ENCODE measurements at places on chromosomes 2 and 18.

DNA sequence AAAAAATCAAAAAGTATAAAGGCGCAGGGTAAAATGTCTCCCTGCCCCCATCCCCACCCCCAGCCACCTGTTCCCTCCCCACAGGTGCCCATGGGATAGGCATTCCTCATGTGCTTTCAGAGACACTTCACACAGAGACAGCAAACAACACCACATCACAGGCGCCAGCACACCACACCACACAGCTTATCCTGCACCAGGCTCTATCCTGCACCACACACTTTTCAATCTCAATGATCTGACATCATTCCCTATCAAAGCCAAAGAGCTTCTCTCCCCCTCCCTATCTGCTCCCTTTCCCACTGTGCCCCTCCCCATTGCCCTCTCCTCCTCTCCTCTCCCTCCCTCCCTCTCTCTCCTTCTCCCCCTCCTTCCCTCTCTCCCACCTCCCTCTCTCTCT is 15.5 kb downstream of the FAM178B start:
- DNase-seq = no peak

DNA sequence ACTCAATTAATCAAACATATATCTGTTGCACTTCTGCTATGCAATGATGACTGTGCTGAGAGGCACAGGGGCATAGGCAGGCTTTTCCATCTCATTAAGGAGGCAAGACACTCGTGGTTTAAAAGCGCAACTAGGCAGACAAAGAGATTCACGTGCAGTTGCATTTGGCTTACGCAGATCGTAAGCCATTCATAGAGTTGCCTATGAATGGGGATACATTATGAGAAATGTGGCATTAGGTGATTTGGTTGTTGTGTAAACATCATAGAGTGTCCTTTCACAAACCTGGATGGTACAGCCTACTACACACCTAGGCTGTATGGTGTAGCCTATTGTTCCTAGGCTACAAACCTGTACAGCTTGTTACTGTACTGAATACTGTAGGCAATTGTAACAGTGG is 284.7 kb downstream of the DCC start:
- no peak for DNase-seq

DNA sequence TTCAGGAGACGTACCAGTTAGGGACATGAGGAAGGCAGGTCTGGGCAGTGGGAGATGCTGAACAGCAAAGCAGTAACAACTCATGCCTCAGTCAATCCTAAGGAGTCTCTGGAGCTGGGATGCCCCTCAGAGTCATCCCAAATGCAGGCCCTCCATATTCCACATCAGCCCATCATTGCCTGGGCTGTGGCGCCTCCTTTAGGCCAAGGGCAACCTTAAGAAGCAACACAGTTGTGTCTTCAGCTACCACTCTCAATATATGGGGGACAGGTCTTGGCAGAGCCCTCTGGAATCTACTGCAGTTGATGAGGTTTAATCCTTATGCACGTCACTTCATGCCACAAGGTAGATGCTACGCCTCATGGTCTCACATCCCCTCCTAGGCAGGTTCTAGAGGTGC is 682.0 kb upstream of the RAB6C start:
- no peak for DNase-seq

- no peak for DNase-seq
These were observed 388.3 kb downstream of the CTNNA2 start for GRCh38 chr2:79901161-79901560.

GRCh38 chr2:128941751-128942150 is 623.1 kb upstream of the HS6ST1 start:
- DNase-seq = no peak

DNA sequence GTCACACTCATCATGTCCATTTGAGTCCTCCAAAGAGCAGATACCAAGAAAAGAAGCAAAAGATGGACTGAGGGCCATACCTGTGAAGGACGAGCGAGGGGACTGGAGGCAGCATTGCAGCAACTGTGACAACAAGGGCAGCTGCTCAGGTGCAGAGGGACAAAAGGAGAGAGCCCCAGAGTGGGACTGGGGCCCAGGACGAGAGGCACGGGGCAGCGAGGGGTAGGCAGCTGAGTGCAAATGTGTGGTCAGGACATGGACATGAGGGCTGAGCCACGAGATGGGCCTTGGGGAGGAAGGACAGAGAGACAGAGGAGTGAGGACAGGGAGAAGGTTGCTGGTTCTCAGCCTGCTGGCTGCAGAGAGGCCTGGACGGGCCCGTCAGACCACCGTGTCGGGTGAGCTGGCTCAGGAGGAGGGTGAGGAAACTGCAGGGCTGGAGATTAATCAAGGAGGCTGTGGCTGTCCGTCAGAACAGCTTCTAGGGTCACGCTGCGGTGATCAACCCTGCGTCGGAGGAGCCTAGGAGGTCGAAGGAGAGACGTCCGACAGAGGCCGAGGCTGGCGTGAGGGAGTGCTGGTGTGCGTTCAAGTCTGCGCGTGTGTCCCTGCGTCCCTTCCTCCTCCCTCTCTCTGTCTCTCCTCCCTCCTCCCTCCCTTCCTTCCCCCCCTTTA is 206.8 kb upstream of the HDAC4 start:
- DNase-seq = no peak

GRCh38 chr18:9638886-9639285 is 24.5 kb upstream of the PPP4R1 start:
- DNase-seq = no peak

DNA sequence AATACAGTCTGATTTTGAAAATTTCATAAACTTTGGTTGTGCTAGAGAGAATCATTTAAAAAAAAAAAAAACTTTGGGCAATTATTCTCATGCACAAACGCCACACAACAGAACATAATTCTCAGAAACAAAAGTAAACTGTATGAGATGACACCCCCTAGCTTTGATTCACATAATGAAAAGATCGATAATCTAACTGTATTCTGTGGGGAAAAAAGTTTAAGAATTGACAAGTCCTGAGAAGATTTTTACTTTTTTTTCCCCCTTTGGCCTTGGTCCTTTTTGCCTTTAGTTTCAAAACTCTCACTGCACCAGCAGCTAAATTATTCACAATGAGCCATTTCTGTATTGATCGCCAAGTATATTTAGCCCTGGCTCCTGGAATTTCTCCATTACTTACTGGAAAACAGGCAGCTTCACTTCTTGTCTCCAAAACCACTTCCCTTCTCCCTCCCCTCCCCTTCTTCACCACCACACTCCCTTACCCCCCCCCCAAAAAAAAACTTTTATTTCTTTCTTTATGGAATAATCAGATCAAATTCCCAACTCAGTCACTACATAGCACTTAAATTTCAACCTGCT is 2.0 kb downstream of the IKZF2 start:
- no peak for DNase-seq

GRCh38 chr2:105397953-105398335 is 907 bp downstream of the FHL2 start:
- DNase-seq = no peak

- no peak for DNase-seq
These were observed 25.2 kb upstream of the FAM117B start for GRCh38 chr2:202609381-202610145.

DNA sequence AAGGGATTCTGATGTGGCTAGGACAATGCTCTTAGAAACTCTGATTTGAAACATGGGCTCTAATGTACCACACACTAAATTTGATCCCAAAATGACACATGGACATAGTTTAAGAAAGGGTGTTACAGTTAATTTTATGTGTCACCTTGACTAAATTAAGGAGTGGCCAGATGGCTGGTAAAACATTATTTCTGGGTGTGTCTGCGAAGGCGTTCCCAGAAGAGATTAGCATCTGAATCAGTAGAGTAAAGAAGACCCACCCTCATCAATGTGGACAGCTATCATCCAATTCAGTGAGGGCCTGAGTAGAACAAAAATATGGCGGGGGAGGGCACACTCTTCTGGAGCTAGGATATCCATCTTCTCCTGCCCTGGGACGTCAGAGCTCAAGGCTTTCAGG is 283.1 kb upstream of the CHAC2 start:
- DNase-seq = no peak

- DNase-seq = no peak
These were observed 80.7 kb downstream of the FHOD3 start for GRCh38 chr18:36378205-36378604.

DNA sequence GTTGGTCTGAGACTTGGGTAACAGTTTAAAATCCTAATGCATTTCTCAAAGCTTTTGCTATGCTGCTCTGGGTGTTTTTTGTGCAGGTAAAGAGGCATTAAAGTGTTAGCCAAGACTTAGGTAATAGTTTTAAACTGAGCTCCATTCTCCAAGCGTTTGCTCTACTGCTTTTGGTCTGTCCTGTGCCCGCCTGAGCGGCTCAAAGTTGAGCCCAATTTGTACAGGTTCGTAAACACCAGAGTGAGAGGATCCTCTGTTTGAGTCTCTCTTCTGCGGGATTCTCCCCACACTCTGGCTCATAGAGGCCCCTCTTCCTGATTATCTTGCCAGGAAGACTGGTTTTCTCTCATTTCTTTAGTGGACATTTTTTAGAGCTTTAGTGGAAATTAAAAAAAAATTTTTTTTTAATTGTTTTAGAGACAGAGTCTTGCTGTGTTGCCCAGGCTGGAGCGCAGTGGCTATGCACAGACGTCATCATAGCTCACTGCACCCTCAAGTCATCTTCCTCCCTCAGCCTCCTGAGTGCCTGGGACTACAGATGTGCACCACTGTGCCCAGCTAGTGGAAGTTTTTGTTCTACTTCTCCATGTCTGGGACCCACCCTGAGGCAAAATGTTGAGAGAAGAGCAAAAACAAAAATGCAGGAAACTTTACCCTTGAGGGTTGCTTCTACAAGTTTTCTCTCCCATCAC is 16.6 kb downstream of the CCDC138 start:
- DNase-seq = no peak

DNA sequence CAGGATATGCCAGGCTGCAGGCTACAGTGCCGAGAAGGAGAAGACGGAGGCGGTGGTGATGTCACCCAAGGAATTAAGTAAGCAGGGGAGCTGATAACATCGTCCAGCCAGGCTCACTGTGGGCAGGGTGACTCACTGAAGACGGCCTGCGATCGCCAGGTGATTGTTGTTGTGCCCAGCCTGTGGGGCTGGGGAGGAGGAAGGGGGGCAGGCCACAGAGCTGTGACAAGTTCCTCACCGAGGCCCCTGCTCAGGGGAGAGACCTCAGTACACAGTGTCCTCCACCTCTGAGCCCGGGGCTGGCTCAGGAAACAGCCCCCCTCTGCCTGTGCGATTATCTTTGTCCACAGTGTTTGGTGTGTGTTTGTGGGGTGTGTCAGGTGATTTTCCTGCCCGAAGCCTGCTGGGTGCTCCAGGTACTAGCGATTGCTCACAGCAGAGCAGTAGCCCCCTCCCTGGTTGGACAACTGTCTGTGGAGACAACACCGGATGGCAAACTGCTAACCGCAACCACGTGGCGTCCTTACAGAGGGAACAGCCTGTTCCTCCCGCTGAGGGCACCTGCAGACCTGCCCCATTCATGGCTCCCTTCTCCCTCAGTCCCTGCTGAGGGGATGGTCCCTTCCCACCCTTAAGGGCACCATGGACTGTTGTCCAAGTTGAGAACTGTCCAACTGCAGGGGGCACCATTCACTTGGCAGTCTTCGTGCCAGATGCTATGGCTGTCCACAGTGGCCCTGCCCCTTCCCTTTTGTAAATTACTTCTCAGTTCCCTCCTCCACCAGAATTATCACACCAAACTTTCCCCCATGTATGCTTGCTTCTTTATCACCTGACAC is 95.1 kb downstream of the ZFP36L2 start:
- no peak for DNase-seq

DNA sequence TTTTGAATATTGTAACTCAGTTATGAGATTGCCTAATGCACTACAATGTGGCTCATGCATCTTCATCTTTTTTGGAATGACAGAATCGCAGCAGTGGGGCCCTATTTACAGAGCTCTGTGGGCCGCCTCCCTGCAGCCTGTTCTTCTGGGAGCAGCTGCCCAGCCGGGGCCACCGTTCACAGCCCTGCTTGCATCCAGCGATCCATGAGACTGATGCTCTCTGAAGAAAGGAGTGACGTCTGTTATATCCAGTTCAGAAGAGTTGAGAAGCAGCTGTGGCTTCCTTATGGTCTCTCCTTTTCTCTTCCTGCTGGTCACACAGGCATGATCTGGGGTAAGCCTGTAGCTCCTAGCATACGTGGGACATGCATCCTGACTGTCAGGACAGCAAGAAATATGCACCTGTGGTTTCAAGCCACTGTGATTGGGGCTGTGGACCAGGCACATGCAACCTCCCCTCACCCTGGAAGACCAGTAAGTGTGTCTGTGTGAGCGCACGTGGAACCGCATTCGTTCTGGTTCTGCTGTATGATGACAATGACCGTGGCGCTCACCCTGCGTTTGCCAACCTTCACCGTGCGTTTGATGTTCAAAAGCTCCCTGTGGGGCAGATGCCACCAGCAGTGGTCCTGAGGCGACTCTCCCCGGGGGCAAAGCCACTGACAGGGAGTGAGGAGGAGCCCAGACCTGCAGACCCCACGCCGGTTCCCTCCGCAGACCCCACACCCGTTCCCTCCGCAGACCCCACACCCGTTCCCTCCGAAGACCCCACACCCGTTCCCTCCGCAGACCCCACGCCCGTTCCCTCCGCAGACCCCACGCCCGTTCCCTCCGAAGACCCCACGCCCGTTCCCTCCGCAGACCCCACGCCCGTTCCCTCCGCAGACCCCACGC is 189.8 kb downstream of the TMEM18 start:
- no peak for DNase-seq

- no peak for DNase-seq
These were observed 63.9 kb upstream of the TANK start for GRCh38 chr2:161096336-161096735.

DNA sequence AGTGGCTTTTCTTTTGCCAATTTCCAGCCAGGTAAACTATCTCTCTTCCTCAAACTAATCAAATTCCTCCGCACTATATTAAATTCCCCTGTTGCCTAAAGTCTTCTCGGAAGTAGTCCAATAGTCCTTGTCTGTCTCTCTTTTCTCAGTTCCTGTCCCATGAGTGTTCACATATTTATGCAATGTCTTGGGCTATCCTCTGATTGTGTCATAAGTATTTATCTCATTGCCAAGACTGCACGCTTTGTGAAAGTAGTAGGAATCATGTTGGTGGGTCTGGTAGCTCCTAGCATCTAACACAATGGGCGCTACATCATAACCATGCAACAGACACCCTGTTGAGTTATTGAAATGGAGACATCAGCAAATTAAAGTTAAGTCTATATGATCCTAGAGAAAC is 59.9 kb upstream of the POU3F3 start:
- DNase-seq = no peak

- DNase-seq = no peak
These were observed 109.0 kb upstream of the CELF4 start for GRCh38 chr18:37674570-37674969.

- DNase-seq = peak; percentile 22
These were observed 25.5 kb upstream of the PXDN start for GRCh38 chr2:1769703-1770422.
